Chondrocyte (in vitro differentiated cells): ENCODE measurements at places on chromosomes 12 and 14. TPM values are rescaled to one million over a fixed set of nuclear protein-coding genes. Genes with fewer than 3 reads are reported as not detected.

- no peak overlapping the region for H3K4me3 ChIP-seq
- DNase-seq: no peak
- H3K27ac ChIP-seq: no peak overlapping the region
- no peaks in the 10 kb centered on the region for H3K4me1 ChIP-seq
These were observed 25.4 kb downstream of the FGF6 start for GRCh38 chr12:4420138-4420670.

GRCh38 chr12:82034769-82035168 is 275.6 kb upstream of the PPFIA2 start:
- H3K4me3 ChIP-seq: no peak overlapping the region
- H3K27ac ChIP-seq: no peak overlapping the region
- H3K36me3 ChIP-seq: no peaks in the 10 kb centered on the region
- H3K27me3 ChIP-seq: no peaks in the 10 kb centered on the region

- DNase-seq: no peak
- no peak overlapping the region for H3K4me3 ChIP-seq
- H3K4me1 ChIP-seq: no peaks in the 10 kb centered on the region
- H3K36me3 ChIP-seq: peaks cover 2% of the 10 kb centered on the region
These were observed 39.0 kb upstream of the SFSWAP start for GRCh38 chr12:131671871-131672270.

The PCED1B gene
- 2.3 to 3.8 TPM (median 3.0 TPM) in 3 replicates for total RNA-seq

The LRR1 gene
- total RNA-seq: 8.5 to 13.9 TPM (median 11.6 TPM) in 3 replicates
